ENCODE measurements at places on chromosomes 2 and 18.

GRCh38 chr2:237264480-237265219, 149.3 kb downstream of the COL6A3 start:
- H3K36me3 ChIP-seq: no peaks in the 10 kb centered on the region
- H3K27me3 ChIP-seq: no peaks in the 10 kb centered on the region
- no peak overlapping the region for H3K4me3 ChIP-seq

DNA sequence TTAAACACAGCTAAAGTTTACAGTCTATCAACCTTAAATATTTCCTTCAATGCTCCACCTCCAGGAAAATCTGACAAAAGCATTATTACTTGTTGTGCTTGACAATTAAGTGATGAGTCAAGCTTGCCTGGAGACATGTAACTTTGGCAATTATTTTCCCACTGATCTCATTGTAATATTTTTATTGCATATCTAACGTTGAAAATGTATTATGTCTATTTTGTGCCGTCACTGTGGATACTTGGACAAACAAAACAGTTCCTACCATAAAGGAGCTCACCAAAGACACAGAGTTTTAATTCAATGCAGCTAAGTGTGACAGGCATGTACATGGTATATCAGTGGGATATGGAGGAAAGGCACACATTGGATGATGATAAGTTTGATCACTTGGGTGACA, 24.7 kb downstream of the RNF103 start:
- H3K27me3 ChIP-seq: no peaks in the 10 kb centered on the region
- no peak overlapping the region for H3K27ac ChIP-seq
- H3K4me3 ChIP-seq: no peak overlapping the region
- H3K4me1 ChIP-seq: no peaks in the 10 kb centered on the region
- no peak for DNase-seq

DNA sequence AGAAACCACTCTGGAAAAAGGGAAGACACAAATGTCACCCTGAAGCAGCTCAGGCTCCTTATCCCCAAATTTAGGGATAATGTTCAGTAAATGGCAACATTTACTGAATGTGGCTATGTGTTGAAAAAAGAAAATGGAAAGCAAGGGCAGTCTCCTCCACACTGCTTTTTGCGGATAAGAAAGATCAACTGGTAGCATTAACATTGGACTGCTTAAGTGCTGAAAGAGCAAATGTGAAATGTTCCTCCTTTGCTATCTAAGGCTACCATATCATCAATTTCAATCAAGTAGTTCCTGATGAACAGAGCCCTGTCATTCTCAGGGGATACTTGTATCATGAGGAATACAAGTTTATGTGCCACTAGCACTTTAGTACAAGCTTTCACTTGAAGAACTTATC, 12.5 kb downstream of the FBXO11 start:
- DNase-seq: no peak
- no peaks in the 10 kb centered on the region for H3K27me3 ChIP-seq
- no peak overlapping the region for H3K4me3 ChIP-seq

DNA sequence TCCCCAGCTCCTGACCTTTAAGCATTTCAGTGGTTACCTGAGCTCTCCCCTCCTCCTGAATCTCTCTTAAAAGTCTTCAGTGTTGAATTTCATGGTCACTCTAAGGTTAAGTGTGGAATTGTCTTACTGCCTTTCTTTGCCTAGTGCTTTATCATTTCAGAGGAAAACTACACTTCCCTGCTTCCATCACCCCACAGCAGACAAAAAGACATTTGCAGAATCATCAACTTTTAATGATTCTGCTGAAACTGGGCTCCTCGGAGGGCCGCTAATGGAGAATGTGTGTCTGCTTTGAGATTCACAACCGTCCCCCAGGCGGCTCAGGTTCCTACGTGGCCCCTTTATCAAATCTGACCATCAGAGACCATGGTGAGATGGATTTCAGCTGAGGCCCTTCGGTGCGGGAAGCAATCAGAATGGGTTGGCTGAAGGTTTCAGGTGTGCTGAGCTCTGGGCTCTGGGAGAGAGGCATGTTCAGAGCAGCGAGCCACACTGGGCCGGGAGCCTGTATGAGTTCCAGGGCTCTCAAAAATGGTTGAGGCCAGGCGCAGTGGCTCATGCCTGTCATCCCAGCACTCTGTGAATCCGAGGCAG, 41.9 kb upstream of the TBC1D8 start:
- no peak for DNase-seq
- H3K4me3 ChIP-seq: no peak overlapping the region
- no peaks in the 10 kb centered on the region for H3K4me1 ChIP-seq
- H3K27ac ChIP-seq: no peak overlapping the region

DNA sequence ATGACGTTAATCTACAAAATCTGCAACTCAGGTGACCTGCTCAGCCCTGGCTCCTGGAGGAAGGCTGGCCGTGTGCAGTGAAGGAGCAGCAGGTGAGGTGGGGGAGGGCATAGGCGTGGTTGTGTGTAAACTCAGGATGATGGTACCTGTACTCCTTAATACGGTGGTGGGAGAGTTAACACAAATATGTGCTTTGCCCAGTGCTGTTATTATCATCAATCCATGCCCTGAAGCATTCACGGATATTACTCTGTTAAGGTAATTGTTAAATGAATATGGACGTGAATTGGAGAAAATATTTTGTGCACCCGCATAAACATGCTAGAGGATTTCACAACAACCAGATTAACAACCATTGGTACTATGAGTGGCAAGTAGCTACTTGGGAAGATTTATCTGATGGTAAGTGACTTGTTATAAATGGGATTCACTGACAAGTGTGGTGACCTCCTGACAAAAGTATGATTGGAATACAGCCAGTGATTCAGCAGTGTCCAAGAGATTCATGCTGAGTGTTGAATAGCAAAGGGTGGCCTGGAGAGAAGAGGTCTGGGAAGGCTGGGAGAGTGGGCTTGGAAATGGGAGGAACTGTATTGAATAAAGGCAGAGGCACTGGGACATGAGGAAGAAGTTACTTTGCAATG, 194.1 kb downstream of the TPGS2 start:
- DNase-seq: no peak
- no peak overlapping the region for H3K4me3 ChIP-seq
- H3K27me3 ChIP-seq: no peaks in the 10 kb centered on the region
- H3K4me1 ChIP-seq: no peaks in the 10 kb centered on the region

- H3K4me1 ChIP-seq: no peaks in the 10 kb centered on the region
- DNase-seq: no peak
- H3K27ac ChIP-seq: peak overlapping the region; percentile 95
- H3K27me3 ChIP-seq: no peaks in the 10 kb centered on the region
- no peaks in the 10 kb centered on the region for H3K36me3 ChIP-seq
Measured at GRCh38 chr2:218746470-218746795, 35.5 kb upstream of the CYP27A1 start.

DNA sequence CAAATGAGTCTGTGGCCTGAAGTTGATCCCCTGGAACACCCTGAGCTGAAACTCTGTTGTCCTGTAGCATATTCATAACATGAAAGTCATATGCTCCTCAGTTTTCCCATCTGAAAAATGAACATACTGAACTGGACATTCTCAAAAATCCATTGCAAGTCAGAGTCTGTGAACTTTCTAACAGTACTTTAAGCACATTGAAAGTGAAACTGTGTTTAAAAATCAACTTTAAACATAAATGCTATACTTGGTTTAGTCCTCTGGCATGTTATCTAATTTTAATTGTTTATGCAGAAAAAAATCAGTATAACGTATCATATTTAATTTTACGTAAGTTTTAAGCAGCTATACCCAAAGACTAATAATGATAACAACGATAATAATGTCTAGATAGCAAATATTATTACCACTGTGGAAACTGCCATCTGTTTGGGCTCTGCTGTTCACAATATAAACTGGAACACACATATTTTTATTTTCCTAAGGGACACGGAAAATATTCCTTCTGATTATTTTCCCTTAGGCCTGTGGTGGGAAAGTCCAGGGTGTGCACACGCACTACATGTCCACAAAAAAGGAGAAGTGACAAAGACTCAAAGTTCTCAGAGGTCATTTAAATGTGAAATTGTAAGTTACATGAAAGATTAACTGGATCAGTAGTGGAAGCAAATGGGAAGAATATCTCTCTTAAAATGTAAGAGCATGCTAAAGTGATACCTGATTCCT, 56.1 kb upstream of the TTN start:
- no peak overlapping the region for H3K27ac ChIP-seq
- H3K4me1 ChIP-seq: no peaks in the 10 kb centered on the region
- no peaks in the 10 kb centered on the region for H3K27me3 ChIP-seq
- no peak overlapping the region for H3K4me3 ChIP-seq
- DNase-seq: no peak

GRCh38 chr2:172843902-172844715, 108.5 kb downstream of the RAPGEF4 start:
- no peaks in the 10 kb centered on the region for H3K4me1 ChIP-seq
- H3K36me3 ChIP-seq: no peaks in the 10 kb centered on the region
- H3K27me3 ChIP-seq: no peaks in the 10 kb centered on the region
- no peak overlapping the region for H3K27ac ChIP-seq

- H3K27ac ChIP-seq: no peak overlapping the region
- no peak overlapping the region for H3K4me3 ChIP-seq
- H3K4me1 ChIP-seq: no peaks in the 10 kb centered on the region
- no peaks in the 10 kb centered on the region for H3K36me3 ChIP-seq
- H3K27me3 ChIP-seq: no peaks in the 10 kb centered on the region
Measured at GRCh38 chr18:34694591-34695165, 15.4 kb upstream of the DTNA start.

- no peaks in the 10 kb centered on the region for H3K4me1 ChIP-seq
- no peak overlapping the region for H3K27ac ChIP-seq
- no peaks in the 10 kb centered on the region for H3K36me3 ChIP-seq
- no peak for DNase-seq
Measured at GRCh38 chr2:207482630-207483029, 47.1 kb upstream of the CREB1 start.

GRCh38 chr18:5709476-5710095, 165.8 kb upstream of the EPB41L3 start:
- H3K27me3 ChIP-seq: no peaks in the 10 kb centered on the region
- no peaks in the 10 kb centered on the region for H3K4me1 ChIP-seq
- DNase-seq: no peak

DNA sequence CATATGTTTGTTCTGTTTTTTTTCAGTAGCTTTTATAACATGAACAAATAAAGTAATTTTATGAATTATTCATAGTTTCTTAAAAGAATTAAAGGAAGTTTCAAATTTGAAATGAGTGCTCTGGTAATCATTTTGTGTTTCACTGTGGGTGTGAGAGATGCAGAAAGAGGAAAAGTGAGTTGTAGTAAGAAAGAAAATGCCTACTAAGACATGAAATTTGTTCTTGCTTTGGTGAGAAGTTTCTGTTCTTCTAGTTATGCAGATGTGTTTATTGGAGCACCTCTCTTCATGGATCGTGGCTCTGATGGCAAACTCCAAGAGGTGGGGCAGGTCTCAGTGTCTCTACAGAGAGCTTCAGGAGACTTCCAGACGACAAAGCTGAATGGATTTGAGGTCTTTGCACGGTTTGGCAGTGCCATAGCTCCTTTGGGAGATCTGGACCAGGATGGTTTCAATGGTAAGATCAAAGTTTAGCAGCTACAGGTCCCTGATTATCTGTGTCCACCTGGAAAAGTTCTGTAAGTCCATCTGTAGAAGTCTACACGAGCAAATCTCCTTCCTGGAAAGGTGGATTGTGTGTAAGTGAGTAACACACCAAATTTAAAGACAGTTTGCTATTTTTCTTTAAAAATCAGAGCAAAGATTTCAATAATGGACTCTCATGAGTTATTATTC, 51.4 kb downstream of the ITGAV start:
- no peak overlapping the region for H3K27ac ChIP-seq
- no peaks in the 10 kb centered on the region for H3K36me3 ChIP-seq
- no peak overlapping the region for H3K4me3 ChIP-seq
- no peaks in the 10 kb centered on the region for H3K4me1 ChIP-seq
- no peaks in the 10 kb centered on the region for H3K27me3 ChIP-seq
- DNase-seq: no peak

DNA sequence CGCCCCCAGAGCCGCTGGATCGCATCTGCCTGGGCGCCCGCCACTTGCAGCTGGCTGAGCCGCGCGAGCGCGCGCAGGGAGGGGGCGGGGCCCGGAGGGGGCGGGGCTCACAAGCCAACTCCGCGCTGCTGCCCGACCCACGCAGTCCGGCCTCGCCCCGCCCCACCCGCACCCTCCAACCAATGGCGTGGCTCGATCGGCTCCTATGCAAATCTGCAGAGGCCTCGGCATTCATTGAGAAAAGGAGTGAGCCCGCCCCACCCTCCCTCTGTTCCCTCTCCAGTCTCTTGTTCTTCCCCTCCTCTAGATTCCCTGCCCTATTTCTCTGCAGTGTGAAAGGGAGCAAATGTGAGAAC, at the start of gene ALK:
Gene ALK (minus strand): TSS at position 27 of the 356 bp plus-strand sequence. CDS start 927 bp downstream, outside the sequence.
- H3K27me3 ChIP-seq: no peaks in the 10 kb centered on the region
- H3K27ac ChIP-seq: no peak within 1 kb of the TSS
- no peaks in the 10 kb centered on the region for H3K4me1 ChIP-seq
- H3K36me3 ChIP-seq: no peaks in the 10 kb centered on the region

DNA sequence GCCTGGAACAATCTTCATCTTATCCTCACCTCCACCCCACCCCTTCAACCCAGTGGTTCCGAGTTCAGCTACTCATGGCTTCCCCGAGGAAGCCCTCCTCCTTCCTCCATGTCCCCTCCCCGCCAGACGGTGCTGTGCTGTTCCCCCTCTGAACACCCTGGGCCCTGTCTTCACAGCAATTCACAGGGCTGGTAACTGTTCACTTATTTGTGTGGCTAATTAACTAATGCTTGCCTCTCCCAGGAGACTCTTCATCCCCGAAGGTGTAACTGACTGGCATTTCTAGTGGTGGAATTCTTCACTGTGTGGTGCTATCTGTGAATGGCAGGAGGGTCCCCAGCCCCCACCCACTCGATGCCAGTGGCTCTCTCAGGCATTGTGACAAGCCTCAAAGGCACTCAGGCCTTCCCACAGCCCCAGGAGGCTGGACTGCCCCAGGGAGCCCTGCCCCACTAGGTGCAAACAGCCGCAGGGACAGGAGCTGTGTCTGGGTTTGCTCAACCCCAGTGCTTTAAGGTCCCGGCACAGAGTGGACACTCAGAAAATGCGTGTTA, 133.7 kb upstream of the ID2 start:
- DNase-seq: no peak
- no peak overlapping the region for H3K4me3 ChIP-seq
- no peaks in the 10 kb centered on the region for H3K27me3 ChIP-seq
- H3K36me3 ChIP-seq: no peaks in the 10 kb centered on the region

DNA sequence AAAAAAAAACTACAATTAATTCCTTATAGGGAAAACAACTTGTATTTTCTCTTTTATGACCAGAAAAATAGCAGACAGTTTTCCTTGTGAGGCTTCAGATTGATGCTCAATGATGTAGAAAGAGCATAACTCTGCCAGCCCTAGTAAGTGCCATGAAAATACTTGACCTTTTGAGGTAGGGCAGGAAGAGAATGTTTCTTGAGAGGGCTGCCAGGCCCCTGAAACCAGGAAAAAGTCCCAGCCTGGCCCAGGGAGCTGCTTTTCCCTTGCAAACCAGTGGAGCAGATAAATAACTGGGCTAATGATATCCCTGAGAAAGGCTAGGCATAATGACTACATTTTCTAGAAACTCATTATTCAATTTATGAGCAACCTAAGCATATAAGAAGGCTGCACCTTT, 126.8 kb downstream of the SLC8A1 start:
- no peaks in the 10 kb centered on the region for H3K36me3 ChIP-seq
- H3K4me3 ChIP-seq: no peak overlapping the region
- no peak overlapping the region for H3K27ac ChIP-seq
- H3K27me3 ChIP-seq: no peaks in the 10 kb centered on the region
- DNase-seq: no peak

All from breast epithelium (tissue), 4 donors.